ENCODE measurements at places on chromosomes 6 and 20.

GRCh38 chr6:7765575-7766325 lies 39.9 kb downstream of the BMP6 start:
- no peak for DNase-seq

DNA sequence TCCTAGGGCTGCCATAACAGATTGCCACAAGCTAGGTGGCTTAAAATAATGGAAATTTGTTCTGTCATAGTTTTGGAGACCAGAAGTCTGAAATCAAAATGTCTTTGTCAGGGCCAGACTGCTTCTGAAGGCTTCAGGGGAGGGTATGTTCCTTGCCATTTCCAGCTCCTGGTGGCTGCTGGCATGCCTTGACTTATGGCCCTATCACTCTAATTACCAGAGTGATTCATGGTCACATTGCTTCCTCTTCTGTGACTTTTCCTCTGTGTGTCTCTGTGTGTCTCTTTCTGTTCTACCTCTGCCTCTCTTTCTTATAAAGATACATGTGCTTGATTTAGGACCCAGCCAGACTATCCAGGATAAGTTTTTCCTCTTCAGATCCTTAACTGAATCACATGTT lies 635.2 kb upstream of the IMPG1 start:
- DNase-seq, result no peak

DNA sequence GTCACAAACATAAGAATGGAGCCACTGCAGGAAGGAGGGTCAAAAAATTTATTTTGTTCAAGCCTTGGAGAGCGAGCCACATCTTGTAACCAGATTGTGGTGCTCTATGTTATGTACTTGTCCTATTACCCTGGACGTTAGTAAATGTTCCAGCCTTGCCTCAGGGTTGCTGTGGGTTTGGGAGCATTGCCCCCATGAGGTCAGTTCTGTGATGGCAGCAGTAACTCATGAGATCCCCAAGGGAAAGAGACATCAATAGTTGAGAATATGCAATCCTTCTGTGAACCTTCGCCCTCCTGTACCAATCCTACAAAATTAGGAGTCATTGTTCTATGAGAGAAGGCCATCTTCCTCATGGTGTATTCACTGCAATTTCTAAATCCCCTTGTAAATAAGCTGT lies 16.4 kb upstream of the CFAP206 start:
- DNase-seq, result peak; percentile 71

DNA sequence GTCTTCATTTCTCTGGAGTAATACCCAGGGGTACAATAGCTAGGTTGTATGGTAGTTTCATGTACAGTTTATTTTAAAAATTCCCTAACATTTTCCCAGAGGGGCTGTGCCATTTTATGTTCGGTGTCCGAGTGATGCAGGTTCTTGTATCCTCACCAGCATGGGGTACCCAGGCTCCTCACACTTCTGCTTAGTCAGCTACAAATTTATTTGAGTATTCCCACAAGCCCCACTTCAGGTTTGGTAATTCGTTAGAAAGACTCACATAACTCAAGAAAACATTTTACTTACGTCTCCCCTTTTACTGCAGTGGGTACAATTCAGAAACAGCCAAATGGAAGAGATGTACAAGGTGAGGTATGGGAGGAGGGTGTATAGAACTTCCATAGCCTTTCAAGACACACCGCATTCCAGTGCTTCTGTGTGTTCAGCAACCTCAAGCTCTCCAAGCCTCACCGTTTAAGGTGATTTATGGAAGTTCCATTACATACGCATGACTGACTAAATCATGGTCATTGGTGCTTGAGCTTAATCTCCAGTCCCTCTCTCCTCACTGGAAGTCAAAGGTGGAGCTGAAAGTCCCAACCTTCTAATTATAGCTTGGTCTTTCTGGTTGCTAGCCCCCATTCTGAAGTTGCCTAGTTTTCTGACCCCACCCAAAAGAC lies 18.1 kb downstream of the RIPK1 start:
- no peak for DNase-seq

DNA sequence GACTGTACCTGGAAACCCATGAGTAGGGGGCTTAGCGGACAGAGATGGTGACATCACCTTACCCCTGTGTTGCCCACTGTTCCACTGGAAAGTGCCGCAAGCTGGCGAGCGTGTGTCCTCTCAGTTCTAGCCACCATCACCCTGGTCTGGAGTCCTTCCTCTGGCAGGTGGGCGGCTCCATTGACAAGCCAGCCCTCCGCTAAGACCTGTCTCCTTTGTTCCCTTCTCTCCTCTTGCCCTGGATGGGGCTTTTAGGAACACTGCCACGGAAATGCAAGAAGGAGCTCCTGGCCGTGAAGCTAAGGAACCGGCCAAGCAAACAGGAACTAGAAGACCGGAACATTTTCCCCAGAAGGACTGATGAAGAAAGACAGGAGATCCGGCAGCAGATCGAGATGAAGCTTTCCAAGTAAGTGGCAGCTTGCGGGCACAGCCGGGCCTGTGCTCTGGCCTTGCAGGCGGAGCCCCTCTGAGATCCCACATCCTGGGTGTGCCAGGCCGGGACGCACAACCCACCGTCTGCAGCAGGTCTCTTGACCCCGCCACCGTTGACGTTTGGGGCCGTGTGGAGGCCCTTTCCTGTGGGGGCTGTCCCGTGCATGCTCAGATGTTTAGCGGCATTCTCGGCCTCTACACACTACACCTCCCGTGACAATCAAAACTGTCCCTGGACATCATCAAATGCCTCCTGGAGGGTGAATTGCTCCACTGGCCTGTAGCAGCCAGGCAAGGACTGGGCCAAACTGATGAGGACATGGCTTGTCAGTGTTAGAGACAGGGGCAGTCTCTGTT lies 127.5 kb downstream of the SYCP2 start:
- no peak for DNase-seq

- peak; percentile 84 for DNase-seq
Observed at GRCh38 chr6:24919056-24919892, 16.5 kb downstream of the RIPOR2 start.

DNA sequence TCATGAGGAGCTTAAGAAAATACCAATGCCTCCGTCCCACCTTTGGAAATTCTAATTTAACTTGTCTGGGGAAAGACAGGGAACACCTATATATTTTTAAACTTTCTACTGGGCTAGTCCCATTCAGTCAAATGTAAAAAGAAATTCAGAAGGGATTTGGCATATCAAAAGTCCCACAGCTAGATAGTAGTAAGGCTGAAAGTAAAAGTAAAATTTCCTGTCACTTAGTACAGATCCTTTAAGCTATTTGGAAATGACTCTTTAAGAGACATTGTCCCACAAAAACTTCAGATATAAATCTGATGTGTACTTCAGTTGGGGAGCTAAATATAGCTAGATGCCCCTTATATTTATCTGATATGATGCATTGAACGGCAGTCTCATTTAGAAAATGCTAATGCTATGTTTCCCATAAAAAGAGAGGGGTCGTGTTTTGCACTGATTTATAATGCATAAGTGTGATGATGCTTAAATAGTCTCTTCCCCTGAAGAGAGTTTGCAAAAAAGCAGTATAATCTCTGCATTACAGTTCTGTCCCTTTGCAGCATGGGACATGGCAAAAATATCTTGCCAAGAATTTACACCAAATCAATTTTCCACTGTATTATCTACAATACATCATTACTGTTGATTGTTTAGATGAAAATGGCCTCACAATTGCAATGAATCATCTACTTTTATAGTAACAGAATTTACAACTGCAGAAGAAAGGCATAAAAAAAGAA lies 860.8 kb upstream of the MAP3K7 start:
- DNase-seq, result no peak

DNA sequence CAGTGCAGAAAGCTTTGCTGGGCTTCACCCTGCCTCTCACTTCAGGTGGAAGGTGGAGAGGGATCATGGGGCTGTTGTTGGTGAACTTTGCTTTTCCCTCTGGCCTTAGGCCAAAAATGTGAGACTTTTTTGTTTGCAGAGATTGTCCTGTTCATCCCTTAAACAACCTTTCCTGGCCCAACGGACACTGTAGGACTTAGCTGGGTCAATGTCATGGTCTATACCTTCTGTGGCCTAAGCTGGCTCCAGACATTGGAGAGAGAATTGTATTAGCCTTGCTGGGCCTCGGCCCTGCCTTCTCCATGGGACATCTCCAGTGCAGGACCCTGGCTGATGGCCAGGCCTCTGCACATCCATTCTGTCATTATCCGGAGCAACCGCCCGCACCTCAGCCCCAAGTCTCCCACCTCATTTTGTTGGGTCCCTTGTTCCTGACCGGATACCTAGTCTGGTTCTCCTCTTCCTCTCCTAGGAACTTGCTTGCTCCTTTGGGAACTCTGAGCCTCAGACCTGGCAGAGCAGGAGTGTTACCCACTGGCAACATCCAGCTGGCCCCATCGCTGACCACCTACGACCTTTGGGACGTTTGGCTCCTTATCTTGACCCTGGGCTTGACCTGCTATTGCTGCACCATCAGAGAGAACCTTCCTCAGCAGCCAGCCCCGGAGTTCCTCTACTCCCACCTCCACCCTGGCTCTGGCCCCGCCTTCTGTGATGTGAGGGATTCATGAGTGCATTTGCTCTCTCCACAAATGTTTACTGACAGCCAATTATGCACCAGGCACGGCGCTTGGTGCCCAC lies 128.2 kb downstream of the BANF2 start:
- DNase-seq, result no peak

- DNase-seq, result no peak
Observed at GRCh38 chr20:63884506-63885263, 10.2 kb upstream of the DNAJC5 start.

GRCh38 chr6:44386929-44387345 lies 569 bp upstream of the CDC5L start:
- DNase-seq, result no peak

- DNase-seq, result peak; percentile 36
Observed at GRCh38 chr20:258963-259362, 1.4 kb downstream of the DEFB132 start.

DNA sequence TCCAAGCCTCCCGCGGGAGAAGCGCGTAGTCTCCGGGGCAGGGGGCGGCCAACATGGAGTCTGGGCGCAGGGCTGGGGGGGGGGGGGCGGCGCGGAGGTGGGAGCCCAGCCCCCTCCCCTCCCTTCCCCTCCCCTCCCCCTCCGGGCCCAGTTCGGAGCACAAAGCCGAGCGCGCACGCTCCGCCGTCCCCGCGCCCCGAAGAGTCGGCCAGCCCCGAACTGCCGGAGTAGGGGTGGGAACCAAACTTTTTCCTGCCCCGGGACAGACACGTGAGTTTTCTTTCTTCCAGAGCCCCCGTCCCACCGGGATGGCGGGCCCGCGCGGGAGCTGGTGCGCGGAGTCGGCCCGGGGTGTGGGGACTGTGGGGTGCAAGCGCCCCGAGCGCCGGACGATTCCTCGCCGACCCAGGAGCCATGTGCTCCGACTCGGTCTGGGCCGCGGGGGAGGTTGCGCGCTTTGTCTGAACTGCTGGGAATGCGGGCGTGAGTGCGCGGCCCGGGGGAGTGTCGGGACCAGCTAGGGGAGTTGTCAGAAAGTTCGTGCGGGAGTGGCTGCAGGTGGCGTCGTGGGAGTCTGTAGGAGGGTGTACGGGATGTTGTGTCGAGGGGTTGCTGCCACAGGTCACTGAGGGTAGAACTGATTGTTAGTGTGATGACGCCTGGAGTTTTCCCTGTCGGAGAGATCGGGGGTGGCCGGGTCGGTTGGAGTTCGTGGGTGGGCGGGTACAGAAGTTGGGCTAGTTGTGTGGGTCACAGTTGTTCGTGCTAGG lies 1.2 kb downstream of the TGIF2 start:
- peak; percentile 70 for DNase-seq

GRCh38 chr20:20092827-20093226 lies 40.5 kb downstream of the CFAP61 start:
- DNase-seq, result no peak

DNA sequence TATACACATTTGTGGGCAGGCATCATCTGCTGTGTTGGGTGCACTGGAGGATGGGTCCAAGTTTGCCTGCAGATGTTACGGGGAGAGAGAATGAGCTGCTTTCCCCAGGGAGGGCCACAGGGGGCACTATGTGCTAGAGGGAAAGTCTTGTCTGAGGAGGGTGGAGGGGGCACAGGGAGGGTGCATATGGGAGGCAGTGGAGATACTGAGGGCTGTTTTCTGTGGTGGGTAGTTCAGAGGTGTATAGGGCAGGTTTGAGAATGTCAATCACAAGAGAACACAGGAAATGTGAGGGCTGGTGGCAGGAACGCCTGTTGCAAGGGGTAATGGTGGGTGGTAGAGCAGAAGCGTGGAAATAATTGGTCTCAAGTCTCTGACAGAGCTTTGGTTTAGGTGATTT lies 7.7 kb upstream of the PTPRA start:
- DNase-seq, result peak; percentile 29

DNA sequence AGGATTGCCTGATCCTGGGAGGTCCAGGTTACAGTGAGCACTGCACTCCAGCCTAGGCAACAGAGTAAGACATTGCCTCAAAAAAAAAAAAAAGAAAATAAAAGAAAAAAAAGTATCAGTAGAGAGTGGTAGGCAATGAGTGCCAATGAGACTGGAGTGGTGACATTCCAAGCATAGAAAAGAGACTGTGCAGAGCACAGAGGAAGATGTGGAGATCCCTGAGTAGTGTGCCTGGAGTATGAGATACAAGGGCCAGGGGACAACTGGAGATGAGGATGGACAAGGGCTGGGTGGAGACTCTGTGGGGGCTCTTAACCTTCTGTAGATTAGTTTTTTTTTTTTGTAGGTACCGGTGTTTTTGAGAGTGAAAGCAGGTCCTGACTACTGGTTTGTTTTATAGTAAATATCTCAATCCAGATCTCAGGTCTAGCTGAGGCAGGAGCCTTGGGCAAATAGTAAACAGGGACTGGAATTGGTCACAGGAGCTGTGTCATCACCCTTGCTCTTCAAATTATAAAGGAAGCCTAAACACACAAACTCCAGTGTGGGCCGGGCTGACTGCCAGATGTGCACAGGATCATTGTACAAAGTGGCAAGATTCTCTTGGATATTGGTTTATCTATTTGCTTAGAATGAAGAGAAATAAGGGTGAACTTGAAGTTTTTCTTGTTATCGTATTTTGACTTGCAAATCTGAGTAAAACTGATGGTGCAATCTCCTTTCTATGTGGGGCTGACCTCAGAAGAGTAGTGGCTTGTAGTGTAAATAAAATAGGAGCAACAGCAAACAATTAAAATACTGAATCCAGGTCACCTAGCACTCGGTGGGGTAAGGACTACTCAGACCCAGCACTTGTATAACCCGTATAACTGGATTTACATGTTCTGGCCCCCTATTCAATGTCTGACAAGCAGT lies 144.9 kb downstream of the SOX4 start:
- no peak for DNase-seq

GRCh38 chr20:3716195-3716834 lies 3.9 kb upstream of the SIGLEC1 start:
- DNase-seq, result peak; percentile 80

- DNase-seq, result no peak
Observed at GRCh38 chr6:7045331-7045730, 62.4 kb upstream of the RREB1 start.

DNA sequence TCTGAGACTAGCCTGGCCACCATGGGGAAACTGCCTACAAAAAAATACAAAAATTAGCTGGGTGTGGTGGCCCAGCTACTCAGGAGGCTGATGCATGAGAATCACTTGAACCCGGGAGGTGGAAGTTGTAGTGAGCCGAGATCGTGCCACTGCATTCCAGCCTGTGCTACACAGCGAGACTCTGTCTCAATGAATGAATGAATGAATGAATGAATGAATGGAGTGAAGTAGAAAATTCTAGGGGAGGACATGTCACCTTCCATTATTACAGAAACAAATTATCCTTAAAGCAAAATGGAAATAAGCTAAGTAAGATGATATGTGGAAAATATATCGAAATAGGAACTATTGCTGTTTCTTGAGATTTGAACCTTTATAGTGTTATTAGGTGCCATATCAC lies 2.9 kb upstream of the PNISR start:
- DNase-seq, result no peak

GRCh38 chr6:119647309-119647708 lies 297.7 kb upstream of the MAN1A1 start:
- no peak for DNase-seq

GRCh38 chr6:112413780-112414179 lies 66.7 kb downstream of the RFPL4B start:
- DNase-seq, result peak; percentile 70

- no peak for DNase-seq
Observed at GRCh38 chr6:169986848-169987498, 235.6 kb downstream of the ERMARD start.
